ENCODE measurements at places on chromosomes 5 and 9. TPM values are rescaled to one million over a fixed set of nuclear protein-coding genes. Genes with fewer than 3 reads are reported as not detected.

Gene GBGT1
- total RNA-seq: 2.0 TPM

Gene PCSK1
- total RNA-seq: 0.52 TPM

Gene PCDHGB4
- 2.8 TPM for total RNA-seq

Gene PAPPA
- total RNA-seq: 9.4 TPM

Gene ZBTB34
- total RNA-seq: 2.5 TPM

Gene ABCA2
- 2.0 TPM for total RNA-seq

Data from esophagus mucosa (tissue), 1 donor.